ENCODE measurements at places on chromosomes 5 and 9. TPM values are rescaled to one million over a fixed set of nuclear protein-coding genes. Genes with fewer than 3 reads are reported as not detected.

C9orf43 gene
- total RNA-seq = 0.58 TPM

LCN9 gene
- not detected for total RNA-seq

DNA sequence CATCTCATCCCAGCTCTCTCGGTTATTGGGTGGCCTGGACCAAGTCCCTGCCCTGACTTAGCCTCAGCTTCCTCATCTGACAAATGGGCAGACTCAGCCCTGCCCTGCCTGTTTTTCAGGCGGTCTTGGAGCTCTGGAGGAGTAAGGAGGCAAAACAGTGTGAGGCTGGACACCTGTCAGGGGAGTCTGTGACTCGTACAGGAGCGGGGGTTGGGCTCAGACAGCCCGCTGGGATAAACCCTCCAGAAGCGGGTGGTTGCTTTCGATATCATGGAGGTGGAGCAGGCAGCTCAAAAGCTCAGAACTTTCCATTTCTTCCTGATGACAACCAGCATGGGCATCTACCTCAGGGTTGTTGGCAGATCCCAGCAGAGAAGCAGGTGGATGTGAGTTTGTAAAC lies 72.9 kb upstream of the GGTA1 start:
- no peak for DNase-seq

DNA sequence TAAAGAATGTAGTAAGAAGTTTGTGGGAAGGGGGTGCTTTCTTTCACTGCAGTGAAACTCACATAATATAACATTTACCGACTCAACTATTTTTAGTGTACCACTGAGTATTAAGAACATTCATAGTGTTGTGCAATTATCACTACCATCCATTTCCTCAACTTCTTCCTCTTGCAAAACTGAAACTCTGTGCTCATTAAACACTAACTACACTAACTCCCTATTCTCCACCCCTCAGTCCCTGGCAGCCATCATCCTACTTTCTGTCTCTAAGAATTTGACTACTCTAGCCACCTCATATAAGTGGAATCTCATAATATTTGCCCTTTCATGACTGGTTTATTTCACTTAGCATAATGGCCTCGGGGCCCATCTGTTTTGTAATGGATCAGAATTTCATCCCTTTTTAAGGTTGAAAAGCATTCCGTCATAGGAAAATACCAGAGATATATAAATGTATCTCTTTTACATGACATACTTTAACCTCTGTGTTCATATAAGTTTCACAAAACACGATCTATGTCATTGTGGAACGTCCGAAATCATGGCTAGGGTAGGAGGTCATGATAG lies 56.3 kb upstream of the DIRAS2 start:
- no peak for DNase-seq

DNA sequence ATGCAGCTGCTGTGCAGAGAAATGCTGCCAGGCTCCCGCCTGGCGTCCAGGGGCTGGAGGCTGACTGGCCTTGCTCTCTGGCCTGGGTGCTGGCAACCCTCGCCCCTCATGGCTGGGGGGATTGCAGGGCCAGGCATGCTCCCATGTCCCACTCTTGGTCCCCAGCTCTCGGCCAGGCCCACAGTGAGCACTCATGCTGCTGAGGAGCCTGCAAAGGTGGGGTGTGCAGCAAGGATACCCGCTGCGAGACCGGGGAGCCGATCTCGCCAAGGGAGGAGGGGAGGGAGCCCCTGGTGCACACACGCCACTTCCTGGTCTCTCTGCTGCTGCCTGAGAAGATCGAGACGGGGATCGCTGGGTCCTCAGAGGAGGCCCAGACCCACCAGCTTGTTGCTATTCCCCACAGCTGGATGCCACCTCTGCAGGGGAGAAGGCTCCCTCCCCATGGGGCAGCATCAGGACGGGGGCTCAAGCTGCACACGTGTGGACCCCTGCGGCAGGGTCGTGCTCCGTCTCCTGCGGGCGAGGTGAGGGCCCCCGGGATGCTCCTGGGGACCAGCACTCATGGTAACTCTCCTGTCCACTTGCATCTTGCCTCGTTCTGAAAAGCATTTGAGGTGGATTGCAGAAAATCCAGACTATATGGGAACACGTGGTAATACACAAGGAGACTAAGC lies 14.3 kb upstream of the CACFD1 start:
- DNase-seq = no peak

- DNase-seq = peak; percentile 86
Observed at GRCh38 chr9:12776513-12777055, 1.8 kb downstream of the LURAP1L start.

SPATA31C1 gene
- total RNA-seq = not detected

DNA sequence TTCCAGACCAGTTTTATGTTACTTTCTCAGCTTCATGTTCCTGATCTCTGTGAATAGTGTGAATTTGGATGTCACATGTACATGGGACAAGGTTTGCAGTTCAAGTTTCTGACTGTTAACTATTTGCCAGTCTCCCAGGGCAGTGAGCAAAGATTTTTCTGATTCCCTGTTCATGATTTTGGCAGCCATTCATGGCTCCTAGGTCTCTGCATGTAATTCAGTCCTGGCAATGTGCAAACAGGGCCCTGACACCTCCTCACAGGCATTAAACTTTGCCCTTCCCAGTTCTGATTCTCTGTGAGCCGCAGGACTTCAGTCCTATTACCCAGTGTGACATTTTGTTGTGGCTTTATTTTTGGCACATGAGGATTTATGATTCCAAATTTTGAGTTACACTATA lies 349.7 kb downstream of the ARRDC3 start:
- no peak for DNase-seq

FRMD3 gene
- total RNA-seq = 3.9 TPM

GRCh38 chr5:148003226-148003625 lies 60.6 kb upstream of the SPINK5 start:
- no peak for DNase-seq

GRCh38 chr5:40578501-40579451 lies 100.9 kb upstream of the PTGER4 start:
- no peak for DNase-seq

DNA sequence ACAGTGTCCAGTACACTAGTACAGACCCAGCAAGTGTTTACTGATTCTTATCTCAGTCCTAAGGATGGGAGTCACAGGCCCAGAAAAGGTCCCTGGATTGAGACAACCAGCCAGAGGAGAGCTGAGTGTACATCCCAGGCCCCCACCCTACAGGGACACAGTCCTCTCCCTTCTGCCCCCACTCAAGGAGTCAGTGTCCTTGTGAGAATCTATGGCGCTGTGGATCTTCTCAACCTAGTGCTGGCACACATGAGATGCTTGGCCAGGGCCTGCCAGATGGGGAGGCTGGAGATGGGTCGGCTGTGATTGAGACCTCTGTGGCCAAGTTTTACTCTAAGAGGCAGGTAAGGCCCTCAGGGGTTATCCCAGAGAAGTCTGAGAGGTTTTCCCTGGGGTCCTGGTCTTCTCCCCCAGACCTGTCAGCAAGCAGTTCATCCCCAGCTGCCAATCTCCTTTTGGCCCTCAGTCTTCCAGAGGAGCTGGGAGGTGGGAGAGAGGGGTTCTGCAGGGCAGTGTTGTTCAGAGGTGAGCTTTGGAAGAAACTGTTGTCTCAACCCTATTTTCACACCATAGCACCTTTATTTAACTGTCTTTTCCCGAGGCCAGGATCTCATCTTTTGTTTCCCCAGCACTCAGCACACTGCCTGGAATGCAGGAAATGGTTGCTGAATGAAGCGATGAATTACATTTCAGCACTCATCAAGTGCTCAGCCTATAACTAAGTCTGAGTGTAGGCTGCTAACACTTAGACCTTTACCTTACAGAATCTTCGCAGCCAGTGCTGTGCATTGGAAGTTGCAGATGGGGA lies 3.2 kb upstream of the NSD1 start:
- DNase-seq = no peak

- no peak for DNase-seq
Observed at GRCh38 chr9:3023449-3023848, 179.6 kb upstream of the PUM3 start.

DNA sequence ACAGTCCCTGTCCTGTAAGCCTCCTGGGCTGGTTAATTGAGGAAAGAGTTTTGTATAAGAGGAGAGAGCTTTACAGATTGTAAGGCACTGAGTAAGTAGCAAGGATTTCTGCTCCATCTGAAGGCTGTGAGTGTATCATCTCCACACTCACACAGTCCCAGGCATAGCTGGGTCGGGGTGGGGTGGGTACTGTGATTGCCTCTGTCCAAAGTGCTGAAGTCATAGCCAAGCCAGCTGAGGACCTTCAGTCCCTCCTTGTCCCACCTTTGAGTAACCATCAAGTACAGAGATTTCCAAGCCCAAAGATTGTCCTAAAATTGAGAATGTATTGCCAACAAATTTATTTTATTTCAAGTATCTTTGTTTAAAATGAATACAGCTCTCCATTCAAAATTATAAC lies 5.5 kb upstream of the DNAJB5 start:
- no peak for DNase-seq

DNA sequence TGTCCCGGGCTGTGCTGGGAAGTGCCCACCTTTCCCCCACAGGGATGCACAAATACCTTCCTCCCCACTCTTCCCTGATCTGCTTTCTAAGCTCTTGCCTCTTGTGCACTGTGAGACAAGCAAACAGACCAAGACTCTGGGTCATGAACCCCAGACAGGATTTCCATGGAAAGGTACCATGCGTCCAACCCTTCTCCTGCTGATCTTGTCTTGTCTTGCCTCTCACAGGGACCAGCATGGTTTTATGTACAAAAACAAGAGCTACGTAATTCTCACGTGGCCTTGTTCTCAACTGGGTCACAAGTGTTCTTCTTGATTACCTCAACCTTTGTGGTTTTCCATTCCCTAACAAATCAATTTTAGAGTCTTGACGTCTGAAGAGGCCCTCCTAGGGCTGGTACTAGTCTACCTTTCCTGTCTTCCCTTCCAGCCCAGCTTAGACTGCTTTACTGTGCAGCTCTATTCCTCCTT lies 176.5 kb upstream of the MAP3K1 start:
- DNase-seq = no peak

- DNase-seq = no peak
Observed at GRCh38 chr5:94508461-94509148, 109.8 kb downstream of the KIAA0825 start.

Data from uterus (tissue), 4 donors.